ENCODE measurements at places on chromosomes 5 and 9. TPM values are rescaled to one million over a fixed set of nuclear protein-coding genes. Genes with fewer than 3 reads are reported as not detected.

DNA sequence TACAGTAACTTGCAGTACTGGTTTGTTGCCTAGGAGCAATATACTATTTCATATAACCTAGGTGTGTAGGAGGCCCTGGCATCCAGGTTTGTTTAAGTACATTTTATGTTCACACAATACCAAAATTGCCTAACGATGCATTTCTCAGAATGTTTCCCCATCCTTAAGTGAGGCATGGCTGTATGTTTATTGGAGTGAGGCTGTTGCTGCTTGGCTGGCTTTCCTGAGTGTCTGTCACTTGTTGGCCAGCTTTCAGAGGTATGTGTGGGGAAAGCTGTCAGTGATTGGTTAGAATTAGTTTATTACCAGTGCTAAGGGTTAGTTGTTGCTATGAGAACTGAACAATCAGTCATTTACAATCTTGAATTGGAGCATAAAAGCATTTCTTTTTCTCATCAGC is 154.1 kb upstream of the CDH12 start:
- no peak for DNase-seq

DNA sequence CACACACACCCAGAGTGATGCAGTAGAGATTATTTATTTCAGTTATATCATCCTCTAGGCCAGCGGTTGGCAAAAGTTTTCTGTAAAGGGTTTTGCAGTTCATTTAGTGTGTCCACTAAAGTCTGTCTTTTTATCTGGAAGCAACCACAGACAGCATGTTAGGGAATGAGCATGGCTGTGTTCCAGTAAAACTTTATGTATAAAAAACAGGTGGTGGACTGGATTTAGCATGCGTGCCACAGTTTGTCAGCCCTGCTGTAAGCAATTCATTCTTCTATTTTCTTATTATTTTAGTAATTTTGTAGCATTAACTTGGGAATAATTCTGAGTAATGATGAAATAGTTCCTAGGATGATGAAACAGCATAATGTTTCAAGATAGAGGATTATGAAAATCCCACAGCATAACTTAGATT is 51.7 kb downstream of the CCNH start:
- peak; percentile 88 for DNase-seq

DNA sequence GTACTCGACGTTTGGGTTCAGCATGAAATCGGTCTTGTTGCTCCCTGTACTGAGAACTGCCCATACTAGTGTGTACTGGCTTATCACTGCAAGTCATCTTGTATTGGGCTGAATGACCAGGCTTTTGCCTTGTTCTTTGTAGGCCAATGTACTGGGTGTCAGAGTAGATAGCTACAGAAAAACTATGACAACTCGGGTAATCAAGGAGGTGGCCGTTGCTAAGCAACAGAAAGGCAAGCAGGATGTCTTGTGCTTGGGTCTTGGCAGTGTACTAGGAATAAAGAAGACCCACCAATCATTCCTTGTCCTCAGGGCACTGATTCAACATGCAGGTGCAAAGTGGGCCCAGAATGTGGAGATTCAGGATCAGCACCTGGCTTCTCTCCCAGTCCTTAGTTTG is 11.9 kb upstream of the SHISAL2B start:
- no peak for DNase-seq

DNA sequence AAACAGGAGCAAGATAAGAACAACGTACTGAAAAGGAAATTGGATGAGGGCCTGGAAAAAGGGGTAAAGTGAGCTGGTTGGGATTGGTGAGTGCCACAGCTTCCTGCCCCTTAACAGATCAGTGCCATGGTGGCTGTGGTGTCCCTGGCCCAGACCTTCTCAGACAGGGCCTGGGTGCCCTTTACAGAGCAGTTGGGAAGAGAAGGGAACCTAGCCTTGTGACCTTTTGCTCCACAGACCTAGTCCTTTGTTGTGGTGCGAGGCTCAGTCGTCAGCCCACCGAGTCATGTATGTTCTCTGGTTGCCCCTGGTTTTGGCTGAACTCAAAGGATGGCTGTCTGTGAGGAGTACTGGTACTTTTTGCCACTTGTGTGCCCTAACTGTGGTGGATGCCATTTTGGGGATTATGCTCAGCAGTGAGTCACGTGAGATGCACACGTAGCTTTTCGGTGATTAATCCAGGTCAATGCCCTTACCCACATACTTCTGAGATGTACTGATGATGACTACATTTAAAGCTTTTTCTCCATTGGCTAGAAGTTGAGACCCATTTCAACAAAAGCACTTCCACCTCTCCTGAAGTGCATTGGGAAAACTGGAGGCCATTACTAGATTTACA is 48.4 kb downstream of the EXOSC2 start:
- DNase-seq = peak; percentile 75

- DNase-seq = no peak
Observed at GRCh38 chr5:137734962-137735554, 831 bp downstream of the KLHL3 start.

- DNase-seq = no peak
Observed at GRCh38 chr9:10268531-10269485, 344.0 kb downstream of the PTPRD start.

DNA sequence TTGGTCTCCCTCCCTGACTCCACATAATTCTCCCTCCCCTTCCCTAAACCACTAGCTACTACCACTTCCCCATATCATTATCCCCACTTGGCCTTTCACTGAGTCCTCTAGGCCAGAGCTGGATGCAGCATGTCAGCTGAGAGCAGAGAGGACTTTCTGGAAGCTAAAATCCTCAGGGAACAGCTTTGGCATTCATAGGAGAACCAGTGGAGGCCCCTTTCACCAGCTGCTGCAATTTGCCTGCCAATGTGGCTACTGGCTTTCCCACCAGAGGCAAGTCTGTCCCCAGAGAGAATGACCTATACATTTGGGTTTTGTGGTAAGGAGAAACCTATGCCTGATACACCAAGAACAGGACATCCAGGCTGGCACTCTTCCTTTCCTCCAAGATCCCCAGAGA is 14.4 kb downstream of the FAM219A start:
- peak; percentile 56 for DNase-seq

SOX30 gene
- not detected for total RNA-seq

CARD9 gene
- 0.86 TPM for total RNA-seq
